Stimulated activated CD4-positive, alpha-beta T cell treated with anti-CD3 and anti-CD28 coated beads, Interleukin-2, amount 100 ng/mL, for 24 hours (primary cell): ENCODE measurements at places on chromosomes 7 and 10.

- DNase-seq = no peak
These were observed 18.8 kb downstream of the KLF6 start for GRCh38 chr10:3766046-3766756.

- DNase-seq = no peak
These were observed 238.7 kb upstream of the TCF7L2 start for GRCh38 chr10:112711366-112711765.

DNA sequence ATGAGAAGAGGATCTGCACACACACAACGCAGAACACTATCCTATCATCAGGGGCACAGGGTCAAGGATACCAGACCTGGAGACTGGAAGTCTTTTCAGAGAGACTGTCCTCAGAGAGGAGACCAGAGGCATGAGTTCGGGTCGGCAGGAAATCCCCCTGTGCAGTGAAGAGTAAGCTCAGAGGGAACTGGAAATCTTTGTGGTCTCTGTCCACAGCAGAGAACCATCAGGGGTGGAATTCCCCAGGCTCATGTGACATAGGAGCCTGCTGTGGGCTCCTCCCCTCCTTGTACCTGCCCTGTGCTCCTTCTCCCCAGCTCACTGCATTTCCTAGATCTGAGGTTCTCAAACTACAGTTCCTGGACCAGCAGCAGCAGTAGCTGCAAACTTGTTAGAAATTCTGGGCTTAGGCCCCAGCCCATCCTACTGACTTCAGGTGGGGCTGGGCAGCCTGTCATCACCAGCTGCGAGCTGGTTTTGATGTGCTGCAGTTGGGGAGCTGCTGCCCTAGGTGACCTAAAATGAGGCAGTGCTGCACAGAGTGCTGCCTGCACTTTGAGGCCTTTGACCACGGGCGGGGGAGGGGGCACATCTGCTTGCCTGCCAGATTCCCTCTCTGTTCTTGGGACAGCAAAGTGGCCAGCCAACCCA is 2.4 kb downstream of the ZMIZ2 start:
- peak; percentile 58 for DNase-seq

DNA sequence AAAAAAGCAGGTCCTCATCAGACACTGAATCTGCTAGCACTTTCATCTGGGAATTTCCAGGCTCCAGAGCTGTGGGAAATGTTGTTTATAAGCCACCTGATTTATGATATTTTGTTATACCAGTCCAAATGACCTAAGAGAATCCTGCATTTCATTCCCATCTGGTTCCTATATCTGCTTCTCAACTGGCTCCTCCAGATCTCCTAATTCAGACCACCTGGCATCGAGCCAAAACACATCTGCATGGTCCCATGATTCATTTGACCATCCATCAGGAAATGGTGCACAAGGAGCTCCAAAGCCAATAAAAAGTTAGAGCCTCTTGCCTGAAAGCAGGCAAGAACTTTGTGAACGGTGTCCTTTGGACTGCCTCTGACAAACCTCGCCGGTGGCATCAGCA is 108.9 kb downstream of the IPMK start:
- no peak for DNase-seq

DNA sequence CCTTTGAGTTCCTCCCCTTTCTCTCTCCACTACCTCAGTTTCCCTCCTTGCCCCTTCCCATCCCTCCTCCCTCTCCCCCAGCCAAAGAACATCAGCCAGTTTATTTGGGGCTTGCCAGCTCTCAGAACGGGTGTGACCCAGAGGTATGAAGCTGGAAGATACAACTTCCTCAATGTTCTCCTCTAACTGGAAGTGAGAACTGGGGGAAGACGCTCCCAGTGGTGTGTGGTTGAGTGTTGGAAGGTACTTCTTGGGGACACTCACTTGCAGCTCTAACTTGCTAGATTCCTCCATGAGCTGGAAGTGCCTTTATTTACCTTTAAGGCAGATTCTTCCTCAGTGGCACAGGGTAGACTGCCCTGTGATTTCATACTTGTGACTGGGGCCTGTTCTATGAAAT is 110.5 kb upstream of the HABP2 start:
- DNase-seq = no peak

- no peak for DNase-seq
These were observed 7.5 kb upstream of the CAV2 start for GRCh38 chr7:116491887-116492653.

DNA sequence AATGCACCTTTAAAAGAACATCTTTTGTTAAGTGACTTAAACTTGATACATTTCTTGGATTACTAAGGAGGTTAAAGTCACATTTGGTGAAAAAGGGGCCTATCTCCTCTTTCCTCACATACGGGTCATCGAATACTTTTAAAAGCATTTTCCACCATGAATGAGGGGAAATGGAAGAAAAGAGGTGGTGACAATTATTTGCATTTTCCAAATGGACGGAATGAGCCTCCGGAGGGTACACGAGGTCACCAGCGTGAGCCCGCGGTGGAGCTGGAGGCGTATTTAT is 1.0 kb upstream of the BMPR1A start:
- DNase-seq = no peak

DNA sequence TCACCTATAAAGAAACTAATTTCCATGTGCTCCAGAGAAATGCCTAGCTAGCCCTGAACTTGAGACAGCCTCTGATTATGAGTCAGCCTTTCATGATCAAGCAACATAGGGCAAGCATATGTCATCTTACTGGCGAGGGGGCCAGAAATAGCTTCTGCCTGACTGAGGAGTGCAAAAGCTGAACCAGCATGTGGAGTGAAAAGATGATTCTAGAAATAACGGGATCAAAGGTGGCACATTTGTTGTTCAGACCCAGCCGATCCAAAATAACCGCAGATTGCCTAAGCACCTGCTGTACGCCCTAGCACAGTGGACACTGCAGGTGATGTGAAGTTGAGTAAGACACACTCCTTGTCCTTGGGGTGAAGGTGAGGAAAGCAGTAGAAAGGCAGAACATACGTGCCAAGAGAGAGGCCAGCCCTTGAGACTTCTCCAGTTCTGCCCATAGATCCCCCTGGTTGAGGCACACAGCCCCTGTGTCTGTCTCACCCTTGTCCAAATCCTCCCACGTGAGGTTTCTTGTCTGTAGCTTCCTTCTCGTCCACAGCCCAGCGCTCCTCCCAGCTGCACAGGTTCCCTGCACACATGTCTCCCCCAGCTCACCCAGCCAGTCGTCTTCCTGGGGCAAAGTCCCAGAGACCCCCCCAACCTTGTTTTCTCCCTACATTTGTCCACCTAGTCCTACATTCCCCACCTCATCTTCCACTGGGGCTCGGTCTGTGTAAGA is 2.8 kb upstream of the BCL7B start:
- DNase-seq = no peak

- DNase-seq = no peak
These were observed 49.1 kb downstream of the MTURN start for GRCh38 chr7:30183749-30184369.

DNA sequence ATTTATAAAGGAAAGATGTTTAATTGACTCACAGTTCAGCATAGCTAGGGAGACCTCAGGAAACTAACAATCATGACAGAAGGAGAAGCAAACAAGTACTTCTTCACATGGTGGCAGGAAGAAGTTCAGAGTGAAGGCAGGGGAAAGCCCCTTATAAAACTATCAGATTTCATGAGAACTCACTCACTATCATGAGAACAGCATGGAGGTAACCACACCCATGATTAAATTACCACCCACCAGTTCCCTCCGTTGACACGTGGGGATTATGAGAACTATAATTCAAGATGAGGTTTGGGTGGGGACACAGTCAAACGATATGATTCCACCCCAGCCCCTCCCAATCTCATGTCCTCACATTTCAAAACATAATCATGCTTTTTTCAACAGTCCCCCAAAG is 124.2 kb upstream of the PCGF5 start:
- DNase-seq = no peak

- DNase-seq = no peak
These were observed 135.8 kb downstream of the PLCE1 start for GRCh38 chr10:94129393-94130130.

DNA sequence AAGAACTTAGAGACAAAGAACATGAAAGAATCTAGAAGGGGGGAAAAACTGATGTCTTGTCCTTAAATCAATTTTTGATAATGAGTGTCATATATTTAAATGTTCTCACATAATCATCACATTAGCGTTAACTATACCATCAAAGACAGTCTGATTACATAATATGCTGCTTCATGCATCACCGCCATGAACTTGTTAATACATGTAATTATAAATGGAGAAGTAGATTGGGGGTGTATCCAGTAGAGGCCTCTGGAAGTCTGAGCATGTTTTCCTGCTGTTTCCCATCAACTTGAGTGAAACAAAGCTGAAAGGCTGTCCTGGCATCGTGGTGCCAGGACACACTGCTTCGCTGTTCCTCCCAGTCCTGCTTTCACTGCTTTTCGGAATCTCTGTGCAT is 48.2 kb downstream of the PRLHR start:
- DNase-seq = no peak
